ENCODE measurements at places on chromosomes 3 and 15.

GRCh38 chr3:136817448-136817847 lies 1.5 kb upstream of the SLC35G2 start:
- DNase-seq: no peak

DNA sequence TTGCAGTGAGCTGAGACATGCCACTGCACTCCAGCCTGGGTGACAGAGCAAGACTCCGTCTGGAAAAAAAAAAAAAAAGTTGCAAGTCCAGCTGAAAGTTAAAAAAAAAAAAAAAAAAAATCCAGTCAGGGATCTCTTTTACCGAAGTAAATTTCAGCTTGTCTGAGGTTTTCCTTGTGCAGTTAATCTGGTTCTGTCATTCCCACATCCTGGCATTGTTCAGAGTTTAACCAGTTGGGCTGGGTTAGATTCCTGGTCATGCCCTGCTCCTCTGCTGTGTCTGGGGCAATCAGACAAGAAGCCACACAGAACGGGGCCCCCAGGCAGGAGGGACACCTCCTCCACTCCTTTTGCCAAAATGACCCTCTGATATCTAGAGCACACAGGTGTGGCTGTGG lies 84.1 kb upstream of the KLHL25 start:
- peak; percentile 32 for DNase-seq

GRCh38 chr3:32820971-32821685 lies 3.3 kb downstream of the TRIM71 start:
- peak; percentile 28 for DNase-seq

GRCh38 chr15:49908236-49908932 lies 210.6 kb downstream of the ATP8B4 start:
- no peak for DNase-seq

DNA sequence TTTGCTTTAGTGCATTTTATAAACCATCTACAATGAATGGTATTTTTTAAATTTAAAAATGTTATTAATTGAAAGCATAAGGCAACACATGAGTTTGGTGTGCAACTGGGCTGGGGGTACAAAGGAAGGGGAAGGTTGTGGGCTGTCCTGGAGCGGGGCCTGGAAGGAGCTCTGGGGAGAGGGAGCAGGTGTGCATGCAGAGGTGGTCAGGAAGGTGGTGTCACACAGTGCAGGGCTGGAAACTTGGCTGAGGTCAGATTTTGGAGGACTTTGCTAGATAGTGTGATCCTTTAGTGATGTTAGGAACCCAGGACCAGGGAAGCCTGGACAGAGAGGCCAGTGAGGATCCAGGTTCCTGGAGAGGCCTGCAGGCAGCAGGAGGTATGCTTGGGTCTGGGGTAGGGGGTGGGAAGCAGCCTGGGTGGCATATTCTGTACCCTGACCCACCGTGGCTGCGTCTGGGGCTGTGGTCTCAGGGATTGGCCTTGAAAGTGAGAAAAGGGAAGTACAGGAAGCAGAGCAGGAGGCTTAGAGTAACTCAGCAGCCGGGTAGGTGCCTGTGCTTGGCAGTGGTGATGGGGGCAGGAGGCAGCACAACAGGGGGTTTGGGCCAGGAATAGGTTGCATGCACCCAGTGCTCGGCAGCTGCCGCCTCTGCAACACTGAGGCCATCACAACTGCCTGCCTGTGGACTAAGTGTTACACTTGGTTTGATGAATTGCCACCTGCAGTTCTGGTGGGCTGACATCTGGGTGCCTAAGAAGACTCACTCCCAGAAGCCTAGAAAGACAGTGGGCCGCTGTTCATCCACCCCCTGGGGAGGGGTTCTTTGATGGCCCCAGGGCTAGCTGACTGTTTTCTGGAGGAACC lies 33.0 kb downstream of the KY start:
- no peak for DNase-seq

- DNase-seq: no peak
Measured at GRCh38 chr15:49962044-49962602, 156.9 kb downstream of the ATP8B4 start.

DNA sequence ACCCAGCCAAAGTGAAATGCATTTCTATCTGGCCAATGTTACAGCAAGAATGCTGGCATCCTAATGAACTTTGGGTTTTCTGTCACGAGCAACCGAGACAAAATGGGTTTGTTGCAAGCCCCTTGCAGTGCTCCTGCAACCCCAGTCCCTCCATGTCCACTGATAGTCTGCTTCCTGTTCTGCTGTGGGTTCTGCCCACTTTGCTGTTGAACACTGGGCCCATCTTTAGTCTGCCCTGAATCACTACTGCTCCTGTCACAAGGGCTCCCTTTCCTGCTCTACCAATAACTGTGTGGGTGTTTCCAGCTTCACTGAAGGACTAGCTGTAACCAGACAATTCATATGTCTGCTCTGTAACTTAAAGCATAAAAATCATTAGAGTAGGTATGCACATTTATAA lies 12.7 kb upstream of the OXSR1 start:
- no peak for DNase-seq
